ENCODE measurements at places on chromosomes 5 and 9.
A peak's percentile ranks its signal among the peaks of the same experiment; 100 is the strongest.

DNA sequence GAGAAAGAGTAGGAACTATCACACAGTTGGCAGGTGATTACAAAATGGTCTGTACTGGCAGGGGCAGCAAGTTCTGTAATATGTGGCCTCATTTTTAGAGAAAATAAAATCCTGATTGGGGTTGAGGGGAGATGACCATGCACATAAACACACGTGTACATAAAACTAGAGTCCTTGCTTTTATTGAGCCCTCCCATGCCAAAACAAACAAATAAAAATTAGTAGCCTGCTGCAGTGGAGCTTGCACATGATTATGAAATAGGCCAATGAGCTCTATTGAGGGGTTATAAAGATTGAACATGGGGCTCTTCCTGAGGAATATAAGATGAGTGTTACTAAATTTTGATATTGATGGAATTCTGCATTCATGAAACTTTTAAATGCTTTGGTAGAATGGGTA, 248.4 kb downstream of the ELAVL2 start:
- DNase-seq: no peak

- DNase-seq: no peak
These were observed 225.0 kb downstream of the ESM1 start for GRCh38 chr5:54760182-54760935.

GRCh38 chr9:112505607-112506006, 19.0 kb downstream of the KIAA1958 start:
- DNase-seq: no peak

- DNase-seq: no peak
These were observed 5.2 kb upstream of the FBP1 start for GRCh38 chr9:94644543-94644942.

DNA sequence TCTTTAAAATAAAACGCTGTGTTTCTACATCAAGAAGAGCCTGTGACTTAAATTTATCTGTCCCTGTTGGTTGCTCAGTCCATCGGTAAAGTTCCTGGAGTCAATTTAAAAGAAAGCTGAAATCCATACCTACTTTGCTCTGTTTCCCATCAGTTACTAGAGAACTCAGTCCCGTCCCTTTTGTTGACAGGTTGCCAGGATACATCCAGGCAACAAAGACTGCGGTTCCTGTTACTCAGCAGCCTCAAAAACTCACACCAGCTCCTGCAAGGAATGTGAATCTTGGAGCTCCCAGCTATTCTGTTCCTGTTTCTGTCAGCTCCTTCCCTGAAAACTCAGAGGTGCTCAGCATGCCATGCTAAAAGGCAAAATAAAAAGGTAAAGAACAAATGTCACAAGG, at the start of gene ZNF474:
Gene ZNF474 (plus strand): TSS at position 241 of the 400 bp plus-strand sequence. CDS start 22,445 bp downstream, outside the sequence.
- DNase-seq: peak; percentile 43

- DNase-seq: no peak
These were observed 1333.9 kb upstream of the DMAC1 start for GRCh38 chr9:9133526-9133925.

DNA sequence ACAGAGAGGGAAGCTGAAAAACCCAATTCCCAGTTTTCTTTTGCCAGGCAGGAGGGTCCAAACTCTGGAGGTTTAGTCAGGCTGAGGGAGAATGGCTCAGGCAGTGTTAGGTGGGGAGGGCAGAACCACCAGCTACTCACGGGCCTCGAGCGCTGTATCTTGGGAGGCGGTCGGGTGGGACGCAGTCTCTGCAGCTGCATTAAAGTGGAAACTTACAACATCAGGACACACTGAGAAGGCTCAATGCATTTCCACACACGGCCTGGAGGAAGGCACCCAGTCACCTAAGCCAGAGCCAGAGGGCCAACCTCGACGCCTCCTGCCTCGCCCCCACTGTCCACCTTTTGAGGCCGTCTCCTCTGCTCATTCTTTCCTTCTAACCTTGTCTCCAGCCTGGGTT, 55.6 kb downstream of the CRB2 start:
- no peak for DNase-seq

GRCh38 chr9:78582821-78583220, 285.9 kb downstream of the PSAT1 start:
- no peak for DNase-seq

GRCh38 chr5:134124289-134125038, 10.0 kb downstream of the TCF7 start:
- no peak for DNase-seq

- no peak for DNase-seq
These were observed 326.7 kb upstream of the RFX3 start for GRCh38 chr9:3852545-3852944.

DNA sequence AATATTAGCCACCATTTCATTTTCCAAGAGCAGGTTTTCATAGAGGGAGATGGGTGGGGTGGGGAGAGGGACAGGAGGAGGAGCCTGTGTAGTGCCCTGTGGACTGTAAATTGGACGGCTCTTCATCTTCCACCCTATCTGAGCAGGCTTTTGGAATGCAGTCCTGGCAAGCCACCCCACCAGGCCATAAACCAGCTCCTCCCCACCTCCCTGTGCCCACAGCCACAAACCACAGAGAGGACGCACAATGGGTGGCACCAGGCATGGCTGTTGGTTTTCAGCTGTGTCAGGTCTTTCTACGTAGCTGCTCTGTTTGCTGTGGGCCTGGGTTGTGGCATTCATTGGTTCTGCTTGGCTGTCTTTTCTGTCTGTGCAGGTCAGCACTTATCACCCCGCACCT, 58.0 kb downstream of the PLAC8L1 start:
- no peak for DNase-seq

DNA sequence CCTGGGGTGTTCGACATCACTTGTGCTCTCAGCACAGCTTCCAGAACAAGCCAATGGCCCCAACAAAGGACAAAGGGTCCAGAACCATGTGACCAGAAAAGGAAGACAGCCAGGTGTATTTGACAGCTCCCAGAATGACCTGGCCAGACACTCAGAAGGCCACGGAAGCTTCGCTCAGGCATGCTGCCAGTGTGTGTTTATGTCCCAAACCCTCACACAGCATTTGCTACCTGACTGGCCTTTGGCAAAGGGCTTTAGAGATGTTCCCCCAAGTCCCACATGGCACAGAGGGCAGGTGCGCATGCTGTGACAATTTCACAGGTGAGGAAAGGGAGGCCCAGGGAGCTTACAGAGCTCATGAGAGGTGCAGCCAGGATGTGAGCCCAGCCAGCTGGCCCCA, 39.5 kb downstream of the MED10 start:
- DNase-seq: no peak

DNA sequence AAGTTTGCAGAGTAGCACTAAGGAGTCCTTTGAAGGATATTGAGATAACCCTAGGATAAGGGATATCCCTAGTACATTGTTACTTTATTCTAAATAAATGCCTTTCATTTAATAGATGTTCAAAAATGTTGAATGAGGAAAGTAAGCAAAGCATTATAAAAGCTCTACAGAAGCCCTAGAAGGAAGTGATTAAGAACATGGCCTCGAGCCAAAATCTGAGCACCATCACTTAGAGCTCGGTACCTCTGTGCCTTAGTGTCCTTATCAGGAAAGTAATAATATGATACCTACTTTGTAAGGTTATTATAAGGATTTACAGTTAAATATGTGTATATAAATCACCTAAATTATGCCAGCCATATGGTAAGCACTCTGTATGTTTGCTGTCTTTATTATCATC, 242.6 kb downstream of the KIAA0825 start:
- DNase-seq: no peak

GRCh38 chr5:79800979-79801827, 111.6 kb downstream of the CMYA5 start:
- peak; percentile 82 for DNase-seq

DNA sequence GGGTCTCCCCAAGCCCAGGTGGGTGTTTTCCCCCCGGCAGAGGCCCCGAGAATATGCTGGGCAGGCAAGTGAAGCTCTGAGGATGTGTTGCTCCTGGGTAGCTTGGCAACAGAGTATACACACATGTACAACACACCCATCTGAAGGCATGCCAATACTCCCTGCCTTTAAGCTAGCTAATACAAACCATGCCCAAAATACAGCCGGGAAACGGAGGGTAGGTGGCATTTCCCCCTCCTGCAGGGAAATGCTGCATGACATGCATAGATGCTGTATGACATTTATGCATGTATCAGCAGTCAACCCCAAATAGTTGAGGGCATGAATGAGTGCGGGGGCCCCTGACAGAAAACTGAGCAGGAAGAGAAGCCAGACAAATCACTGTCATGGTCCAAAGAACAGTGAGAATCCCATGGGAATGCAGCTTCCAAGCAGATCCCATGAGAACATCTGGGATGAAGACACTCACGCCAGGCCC, 614.1 kb downstream of the EBF1 start:
- no peak for DNase-seq

GRCh38 chr5:139481122-139481533, 1.4 kb downstream of the STING1 start:
- peak; percentile 39 for DNase-seq

- DNase-seq: no peak
These were observed 339.8 kb upstream of the RGMB start for GRCh38 chr5:98433673-98434072.

DNA sequence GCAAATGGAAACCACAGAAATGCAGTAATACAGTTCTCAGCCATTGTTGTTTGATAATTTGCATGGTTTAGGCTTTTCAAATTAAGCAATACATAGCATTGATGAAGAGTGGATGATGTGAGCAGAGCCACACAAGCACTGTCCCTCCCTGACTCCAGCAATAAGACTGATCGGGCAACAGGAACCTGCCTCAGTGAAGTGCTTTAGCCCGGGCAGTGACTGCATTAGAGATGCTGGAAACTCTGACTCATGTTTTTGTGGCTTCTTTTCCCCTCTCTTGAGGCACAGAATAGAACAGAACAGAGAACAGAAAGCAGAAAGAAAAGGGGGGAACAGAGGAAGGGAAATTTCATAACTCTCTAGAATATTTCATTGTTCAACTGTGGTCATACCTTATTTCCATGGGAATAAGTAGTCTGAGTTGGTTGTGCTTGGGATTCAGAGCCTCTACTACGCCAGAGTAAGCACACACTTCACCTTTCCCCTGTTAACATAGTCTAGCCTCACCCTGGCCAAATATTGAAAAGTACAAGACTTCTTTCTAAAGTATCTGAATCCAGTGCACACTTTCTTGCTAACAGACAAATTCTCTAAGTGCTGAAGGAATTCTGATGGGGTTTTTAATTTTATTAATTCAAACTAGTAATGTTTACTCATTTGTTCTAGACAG, 164.8 kb upstream of the VCAN start:
- DNase-seq: peak; percentile 70

- no peak for DNase-seq
These were observed 29.5 kb upstream of the TGFBR1 start for GRCh38 chr9:99075246-99075912.

GRCh38 chr9:20640331-20641187, 18.3 kb upstream of the MLLT3 start:
- DNase-seq: peak; percentile 72

- no peak for DNase-seq
These were observed 175.9 kb downstream of the KIF4B start for GRCh38 chr5:155189476-155189875.

DNA sequence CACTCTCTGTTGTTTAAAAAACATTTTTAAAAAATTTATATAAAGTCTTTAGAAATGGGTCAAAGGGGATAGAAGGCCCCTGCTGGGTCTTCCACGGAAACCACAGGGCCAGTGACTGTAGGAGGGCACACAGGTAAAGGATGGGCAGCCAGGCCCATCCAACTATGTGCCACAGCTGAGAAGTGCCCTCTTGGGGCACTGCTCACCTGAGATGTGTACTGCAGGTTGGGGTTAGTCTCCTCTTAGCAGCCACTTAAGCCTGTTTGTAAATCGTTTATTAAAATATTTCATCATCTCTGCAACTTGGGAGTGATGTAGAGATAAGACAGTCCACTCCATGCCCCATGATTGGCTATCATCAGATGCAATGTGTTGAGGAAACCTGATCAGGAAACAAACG, 222.4 kb downstream of the DIRAS2 start:
- no peak for DNase-seq

DNA sequence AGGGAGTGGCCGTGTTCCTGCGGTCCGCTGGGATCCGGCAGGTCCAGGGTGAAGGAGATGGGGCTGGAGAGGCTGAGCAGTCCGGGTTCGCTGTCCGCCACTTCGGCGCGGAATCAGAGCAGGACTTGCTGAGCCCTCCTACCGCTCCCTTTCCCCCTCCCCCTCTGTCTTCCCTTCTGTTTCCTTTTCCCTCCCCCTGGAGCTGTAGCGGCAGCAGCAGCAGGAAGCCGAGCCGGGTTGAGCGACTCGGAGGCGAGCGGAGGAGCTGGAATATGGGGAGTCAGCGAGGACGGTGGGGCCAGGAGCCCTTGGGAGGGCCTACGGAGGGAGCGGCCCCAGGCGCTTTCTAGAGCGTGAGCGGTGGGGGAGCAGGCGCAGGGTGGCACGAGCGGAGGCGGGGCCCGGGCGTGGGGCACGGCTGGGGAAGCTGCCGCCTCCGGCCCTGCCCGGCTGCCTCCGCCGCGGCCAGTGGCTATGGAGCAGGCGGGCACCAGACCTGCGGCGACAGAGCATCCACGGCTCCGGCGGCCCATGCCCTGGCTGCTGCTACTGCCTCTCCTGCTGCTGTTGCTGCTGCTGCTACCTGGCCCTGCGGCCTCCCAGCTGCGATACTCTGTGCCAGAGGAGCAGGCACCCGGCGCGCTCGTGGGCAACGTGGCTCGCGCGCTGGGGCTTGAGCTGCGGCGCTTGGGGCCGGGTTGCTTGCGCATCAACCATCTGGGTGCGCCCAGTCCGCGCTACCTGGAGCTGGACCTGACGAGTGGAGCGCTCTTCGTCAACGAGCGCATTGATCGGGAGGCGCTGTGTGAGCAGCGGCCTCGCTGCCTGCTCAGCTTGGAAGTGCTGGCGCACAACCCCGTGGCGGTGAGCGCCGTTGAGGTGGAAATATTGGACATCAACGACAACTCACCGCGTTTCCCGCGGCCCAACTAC, at the start of gene PCDHAC2:
Gene PCDHAC2 (plus strand): TSS at position 184 of the 933 bp plus-strand sequence. CDS start 291 bp downstream, at position 475.
- DNase-seq: no peak

DNA sequence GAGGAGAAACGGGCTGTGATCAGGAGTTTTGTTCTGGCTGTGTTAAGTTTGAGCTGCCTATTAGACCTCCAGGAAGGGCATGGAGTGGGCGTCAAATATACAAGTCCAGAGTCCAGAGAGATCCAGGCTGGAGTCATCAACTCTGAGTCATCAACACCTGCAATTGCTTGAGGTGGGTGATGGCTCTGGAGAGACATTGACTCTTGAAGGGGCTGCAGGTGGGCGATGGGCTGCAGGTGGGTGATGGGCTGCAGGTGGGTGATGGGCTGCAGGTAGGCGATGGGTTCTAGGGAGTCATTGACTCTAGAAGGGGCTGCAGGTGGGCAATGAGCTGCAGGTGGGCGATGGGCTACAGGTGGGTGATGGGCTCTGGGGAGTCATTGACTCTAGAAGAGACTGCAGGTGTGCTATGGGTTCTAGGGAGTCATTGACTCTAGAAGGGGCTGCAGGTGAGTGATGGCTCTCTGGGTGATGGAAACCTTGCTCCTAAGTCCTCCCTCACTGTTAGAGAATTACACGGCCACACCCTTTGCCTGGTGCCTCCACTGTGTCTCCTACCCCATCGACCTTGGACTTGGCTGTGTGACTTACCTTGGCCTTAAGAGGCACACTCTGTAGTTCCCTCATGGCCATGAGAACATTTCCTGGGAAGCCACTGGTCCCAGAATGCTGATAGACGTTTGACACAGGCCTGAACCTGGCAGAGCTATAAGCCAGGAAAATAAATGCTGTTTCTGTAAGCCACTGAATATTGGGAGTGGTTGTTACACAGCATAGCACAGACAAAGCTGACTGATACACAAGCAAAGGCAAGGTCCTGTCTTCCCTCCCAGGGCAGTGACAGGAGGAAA, 10.4 kb upstream of the FIBCD1 start:
- DNase-seq: no peak

- no peak for DNase-seq
These were observed 358.2 kb upstream of the PTGER4 start for GRCh38 chr5:40321514-40321913.

Data from KBM-7 (cell line).